ENCODE measurements at places on chromosomes 4 and X.

- no peak for DNase-seq
These were observed 737.2 kb upstream of the SLIT2 start for GRCh38 chr4:19514276-19515070.

DNA sequence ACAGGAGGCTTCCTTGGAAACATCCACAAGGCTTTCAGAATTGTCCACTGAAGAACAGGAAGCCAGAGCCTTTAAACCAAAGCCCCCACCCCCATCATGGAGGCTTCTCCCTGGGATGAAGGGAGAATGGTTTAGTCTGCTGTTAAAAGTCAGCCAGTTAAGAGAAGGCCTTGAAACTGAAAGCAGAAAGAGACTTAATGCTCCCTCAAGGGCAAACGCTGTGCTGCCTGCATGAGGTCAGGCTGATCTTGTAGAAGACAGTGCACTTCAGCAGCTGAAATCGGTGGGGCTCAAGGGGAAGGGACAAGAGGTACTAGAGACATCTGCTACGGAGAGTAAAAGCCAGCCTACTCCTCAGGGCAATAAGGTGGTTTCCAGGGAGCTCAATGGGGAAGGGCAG, 69.0 kb downstream of the HPRT1 start:
- no peak for DNase-seq

- no peak for DNase-seq
These were observed 331.5 kb downstream of the PRDM5 start for GRCh38 chr4:120591038-120591437.

DNA sequence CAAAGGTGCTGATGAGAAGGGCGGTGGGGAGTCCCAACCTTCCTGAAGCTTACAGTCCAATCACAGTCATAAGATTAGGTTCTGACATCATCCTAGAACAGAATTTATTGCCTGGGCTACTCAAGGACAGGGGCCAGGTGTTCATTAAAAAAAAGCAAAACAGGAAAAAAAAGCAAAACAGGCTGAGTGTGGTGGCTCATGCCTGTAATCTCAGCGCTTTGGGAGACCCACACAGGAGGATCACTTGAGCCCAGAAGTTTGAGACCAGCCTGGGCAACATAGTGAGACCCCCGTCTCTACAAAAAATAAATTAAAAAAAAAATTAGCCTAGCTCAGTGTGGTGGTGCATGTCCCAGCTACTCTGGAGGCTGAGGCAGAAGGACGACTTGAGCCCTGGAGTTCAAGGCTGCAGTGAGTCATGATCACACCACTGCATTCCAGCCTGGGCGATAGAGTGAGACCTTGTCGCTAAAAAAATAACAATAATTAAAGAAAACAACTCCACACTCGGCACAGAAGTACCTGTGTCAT, 3.0 kb downstream of the RAB9A start:
- no peak for DNase-seq

GRCh38 chr4:73508651-73509050, 27.1 kb downstream of the AFM start:
- no peak for DNase-seq

- no peak for DNase-seq
These were observed 339.1 kb downstream of the PAPSS1 start for GRCh38 chr4:107380836-107381438.

GRCh38 chrX:136823175-136823574, 42.4 kb upstream of the ARHGEF6 start:
- no peak for DNase-seq

DNA sequence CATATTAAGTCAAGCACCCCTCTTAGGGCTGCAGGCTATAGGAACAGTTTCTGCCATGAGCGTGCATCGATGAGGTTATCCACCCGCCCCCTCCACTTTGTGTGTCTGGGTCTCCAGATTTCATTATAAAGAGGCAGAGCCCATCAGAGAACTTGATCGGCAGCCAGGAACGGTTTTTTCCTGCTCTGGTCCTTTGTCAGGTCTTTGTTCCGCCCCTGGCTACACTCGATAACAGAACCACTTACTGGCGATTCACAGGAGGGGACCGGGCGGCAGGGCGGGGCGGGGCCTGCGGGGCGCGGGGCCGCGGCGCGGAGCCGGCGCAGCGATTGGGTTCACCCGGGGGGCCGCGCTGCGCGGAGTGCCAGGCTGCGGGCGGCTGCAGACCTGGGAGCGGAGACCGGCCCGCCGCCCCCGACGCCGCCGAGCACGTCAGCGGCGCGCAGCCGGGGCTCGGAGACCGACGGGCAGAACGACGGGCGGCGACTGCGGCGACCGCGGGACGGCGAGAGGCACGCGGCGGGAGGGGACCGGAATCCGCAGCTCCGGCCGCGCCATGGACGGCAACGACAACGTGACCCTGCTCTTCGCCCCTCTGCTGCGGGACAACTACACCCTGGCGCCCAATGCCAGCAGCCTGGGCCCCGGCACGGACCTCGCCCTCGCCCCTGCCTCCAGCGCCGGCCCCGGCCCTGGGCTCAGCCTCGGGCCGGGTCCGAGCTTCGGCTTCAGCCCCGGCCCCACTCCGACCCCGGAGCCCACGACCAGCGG, at the start of gene SLC10A4:
SLC10A4 (plus strand) TSS at position 338 of the 771 bp plus-strand sequence; CDS start at position 557, 219 bp downstream.
- no peak for DNase-seq

- no peak for DNase-seq
These were observed 1235.5 kb upstream of the TENM3 start for GRCh38 chr4:181007751-181008150.

DNA sequence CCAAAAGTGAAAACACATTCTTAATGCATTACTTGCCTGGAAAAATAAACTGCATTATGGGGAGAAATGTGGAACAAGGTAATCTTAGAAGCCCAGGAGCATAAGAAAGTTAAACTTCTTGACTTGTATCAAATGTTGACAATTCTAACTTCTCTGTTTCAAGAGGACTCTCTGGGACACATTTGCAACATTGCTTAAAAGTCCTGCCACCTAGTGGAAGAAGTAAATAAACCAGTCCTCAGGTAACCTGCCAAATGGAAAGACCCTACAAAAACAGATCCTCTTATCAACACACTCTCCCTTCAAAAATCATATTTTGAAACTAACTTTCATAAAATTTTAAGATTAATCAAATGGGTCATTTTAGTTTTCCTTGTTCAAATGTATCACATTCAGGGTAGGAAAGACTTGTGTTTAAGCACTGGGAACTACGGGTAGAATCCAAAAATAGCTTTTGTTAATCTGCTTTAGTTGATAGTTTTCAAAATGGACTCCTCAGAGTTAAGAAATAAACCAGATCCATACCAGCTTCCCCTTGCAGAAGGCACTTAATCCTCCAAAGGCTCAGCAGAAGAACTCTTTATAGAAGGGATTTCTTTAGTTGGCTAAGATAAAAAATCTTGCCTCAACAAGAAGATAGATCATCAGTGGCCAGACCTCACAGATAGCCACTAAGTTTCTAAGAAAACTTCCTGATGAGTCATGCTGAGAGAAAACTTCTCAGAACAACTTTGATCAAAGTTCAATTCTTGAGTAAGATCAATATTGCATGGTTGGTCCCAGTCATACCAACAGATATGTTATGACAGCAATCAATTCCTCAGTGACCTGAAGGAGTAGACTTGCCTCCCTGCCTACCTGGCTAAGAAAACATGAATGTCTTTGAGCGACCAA, 141.7 kb downstream of the HHIP start:
- DNase-seq: no peak

DNA sequence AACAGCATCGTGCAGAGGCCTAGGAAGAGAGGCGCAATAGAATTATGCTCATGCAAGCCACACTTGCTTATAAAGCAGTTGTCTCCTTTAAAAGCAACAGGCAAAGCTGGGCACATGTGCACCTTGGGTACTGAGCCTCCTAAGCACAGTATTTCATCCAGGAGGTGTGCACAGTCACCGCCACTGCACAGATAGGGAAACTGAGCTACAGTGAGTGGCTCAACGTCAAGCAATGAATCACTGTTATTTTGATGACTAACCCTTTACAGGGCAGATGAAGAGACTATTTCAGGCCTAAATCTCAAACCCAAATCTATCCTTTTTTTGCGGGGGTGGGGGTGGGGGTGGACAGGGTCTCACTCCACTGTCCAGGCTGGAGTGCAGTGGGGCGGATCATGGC, 42.3 kb downstream of the BCOR start:
- no peak for DNase-seq

GRCh38 chr4:21596521-21596920, 352.1 kb downstream of the KCNIP4 start:
- DNase-seq: no peak

DNA sequence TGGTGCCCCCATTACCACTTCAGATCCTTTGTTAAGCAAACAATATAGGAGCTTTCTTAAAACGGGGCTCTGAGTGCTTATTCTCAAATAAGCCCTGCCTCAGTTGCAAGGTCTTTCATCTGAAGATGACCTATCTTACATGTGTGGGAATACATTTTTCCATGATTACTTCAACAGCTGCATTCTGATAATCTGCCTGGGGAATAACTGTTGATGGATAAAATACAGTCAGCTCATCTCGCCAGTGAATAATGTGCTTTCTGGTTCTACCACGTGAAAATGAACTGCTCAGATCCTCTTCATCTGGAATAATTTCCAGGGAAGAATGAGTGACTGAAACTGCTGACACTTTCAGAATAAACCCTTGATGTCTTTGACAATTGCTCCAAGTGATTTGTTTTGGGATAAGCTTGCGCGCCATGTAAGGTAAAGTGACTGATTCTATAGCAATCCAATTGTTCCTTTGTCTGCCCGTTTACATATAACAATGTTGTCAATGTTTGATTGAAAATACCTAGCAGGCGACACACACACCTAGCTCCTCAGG, 161.3 kb downstream of the RTL9 start:
- DNase-seq: no peak

GRCh38 chr4:159232465-159233106, 129.7 kb downstream of the RAPGEF2 start:
- no peak for DNase-seq

GRCh38 chr4:124181039-124181438, 531.5 kb downstream of the ANKRD50 start:
- no peak for DNase-seq

DNA sequence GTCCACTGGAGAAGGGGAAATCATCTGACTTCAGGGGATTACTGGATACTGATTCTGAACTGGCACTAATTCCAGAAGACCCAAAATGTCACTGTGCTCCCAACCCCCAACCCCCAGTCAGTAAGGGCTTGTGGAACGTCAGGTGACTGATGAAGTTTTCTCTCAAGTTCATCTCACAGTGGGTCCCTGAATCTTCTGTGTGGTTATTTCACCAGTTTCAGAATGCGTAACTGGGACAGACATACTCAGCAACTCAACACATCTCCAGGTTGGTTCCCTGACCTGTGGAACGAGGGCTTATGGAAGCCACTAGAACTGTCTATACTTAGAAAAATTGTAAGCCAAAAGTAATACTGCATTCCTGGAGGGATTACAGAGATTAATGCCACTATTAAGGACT, 45.3 kb downstream of the DDX60L start:
- no peak for DNase-seq

DNA sequence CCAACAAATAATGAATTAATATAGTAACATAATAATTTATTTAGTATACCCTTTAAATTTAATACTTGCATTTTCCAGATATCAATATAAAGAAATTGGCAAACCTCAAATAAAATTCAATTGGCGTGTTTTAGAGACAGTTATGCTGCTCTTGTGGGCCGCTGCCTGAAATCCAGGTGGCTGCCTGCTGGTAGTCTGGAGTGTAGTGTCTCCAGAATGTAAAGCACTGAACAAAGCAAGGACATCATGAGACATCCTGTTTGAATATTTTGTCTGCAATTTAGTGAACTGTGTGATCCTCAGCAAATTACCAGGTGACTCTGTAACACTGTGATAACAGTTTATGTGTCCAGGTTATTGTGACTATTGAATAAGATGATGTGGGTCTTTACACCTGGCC, 29.9 kb downstream of the ZFP42 start:
- DNase-seq: no peak

DNA sequence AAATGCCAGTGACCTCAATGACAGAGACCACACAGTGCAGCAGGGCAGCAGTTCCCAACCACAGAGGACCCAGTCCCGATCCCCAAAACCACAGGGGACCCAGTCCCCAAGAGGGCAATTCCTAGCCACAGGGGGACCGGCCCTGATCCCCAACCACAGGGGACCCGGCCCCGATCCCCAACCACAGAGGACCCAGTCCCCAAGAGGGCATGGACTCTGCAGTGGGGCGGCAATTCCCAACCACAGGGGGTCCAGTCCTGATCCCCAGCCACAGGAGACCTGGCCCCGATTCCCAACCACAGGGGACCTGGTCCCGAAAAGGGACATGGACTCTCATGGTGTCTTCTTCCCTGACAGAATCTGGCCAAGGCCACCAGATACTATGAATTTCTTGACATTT, 136.3 kb downstream of the AFAP1 start:
- no peak for DNase-seq

DNA sequence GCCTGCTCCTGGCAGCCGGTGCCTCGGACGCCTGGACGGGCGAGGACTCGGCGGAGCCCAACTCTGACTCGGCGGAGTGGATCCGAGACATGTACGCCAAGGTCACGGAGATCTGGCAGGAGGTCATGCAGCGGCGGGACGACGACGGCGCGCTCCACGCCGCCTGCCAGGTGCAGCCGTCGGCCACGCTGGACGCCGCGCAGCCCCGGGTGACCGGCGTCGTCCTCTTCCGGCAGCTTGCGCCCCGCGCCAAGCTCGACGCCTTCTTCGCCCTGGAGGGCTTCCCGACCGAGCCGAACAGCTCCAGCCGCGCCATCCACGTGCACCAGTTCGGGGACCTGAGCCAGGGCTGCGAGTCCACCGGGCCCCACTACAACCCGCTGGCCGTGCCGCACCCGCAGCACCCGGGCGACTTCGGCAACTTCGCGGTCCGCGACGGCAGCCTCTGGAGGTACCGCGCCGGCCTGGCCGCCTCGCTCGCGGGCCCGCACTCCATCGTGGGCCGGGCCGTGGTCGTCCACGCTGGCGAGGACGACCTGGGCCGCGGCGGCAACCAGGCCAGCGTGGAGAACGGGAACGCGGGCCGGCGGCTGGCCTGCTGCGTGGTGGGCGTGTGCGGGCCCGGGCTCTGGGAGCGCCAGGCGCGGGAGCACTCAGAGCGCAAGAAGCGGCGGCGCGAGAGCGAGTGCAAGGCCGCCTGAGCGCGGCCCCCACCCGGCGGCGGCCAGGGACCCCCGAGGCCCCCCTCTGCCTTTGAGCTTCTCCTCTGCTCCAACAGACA, 4.4 kb downstream of the SOD3 start:
- no peak for DNase-seq

DNA sequence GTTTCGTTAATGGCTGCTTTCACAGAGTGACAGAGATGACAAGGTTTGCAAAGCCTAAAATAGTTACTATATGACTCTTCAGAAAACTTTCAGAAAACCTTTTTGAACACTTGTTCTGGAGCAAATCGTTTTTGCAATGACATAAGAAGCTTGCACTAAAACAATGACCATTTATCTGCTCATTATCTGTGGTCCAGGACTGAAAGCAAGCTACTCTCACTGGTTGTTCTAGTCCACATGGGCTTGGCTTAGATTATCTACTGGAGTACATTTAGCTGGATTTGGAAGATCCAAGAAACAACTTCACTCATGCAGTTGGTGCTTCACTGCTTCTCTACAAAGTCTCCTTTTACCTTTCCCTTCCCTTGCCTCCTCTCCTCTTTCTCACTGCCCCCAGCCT, 1836.4 kb upstream of the AGA start:
- DNase-seq: no peak

- no peak for DNase-seq
These were observed 48.4 kb upstream of the USP9X start for GRCh38 chrX:41036668-41037326.

- no peak for DNase-seq
These were observed 263.8 kb upstream of the RPS6KA3 start for GRCh38 chrX:20530406-20530921.

Data from stimulated activated CD4-positive, alpha-beta T cell treated with anti-CD3 and anti-CD28 coated beads, Interleukin-15, amount 100 ng/mL, for 1 hour (primary cell).